Stimulated activated CD4-positive, alpha-beta T cell treated with anti-CD3 and anti-CD28 coated beads, Interleukin-12 subunit alpha, Interleukin-12 subunit beta, amount 100 ng/mL, for 4 hours (primary cell): ENCODE measurements at places on chromosomes 5 and 9.

GRCh38 chr5:110441035-110441434, 285.4 kb downstream of the TMEM232 start:
- DNase-seq, result no peak

- no peak for DNase-seq
Observed at GRCh38 chr5:73204332-73204731, 31.3 kb downstream of the TMEM174 start.

DNA sequence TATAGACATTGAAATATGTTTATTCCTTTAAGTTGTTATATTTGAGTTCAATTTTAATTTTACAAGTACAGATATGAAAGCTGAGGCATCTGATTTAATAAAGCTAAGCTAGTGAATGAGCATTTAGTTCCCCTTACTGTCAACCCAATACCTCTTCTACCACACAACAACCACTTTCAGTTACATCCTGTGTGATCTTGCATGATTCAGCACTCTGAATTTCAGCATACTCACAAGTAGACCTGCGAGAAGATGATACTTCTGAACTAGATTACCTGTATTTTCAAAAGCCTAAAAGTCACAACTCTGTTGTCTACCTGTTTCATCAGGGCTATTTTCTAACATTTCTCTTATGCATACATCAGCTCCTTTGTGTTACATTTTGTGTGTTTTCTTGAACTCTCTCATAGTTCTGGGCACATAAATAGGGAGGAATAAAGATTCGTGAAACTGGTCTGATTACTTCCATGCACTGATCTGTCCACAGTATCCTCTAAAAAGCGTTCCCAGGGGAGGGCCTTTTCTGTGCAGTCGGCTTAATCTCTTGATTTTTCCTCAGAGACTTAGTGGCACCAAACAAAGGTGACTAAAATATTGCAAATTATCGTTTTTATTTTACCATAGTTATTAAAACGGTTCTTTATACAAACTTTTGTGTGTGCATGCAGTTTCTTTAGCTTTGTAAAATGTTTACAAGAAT, 2025.5 kb upstream of the NUDT12 start:
- no peak for DNase-seq

GRCh38 chr9:125399666-125400065, 138.0 kb downstream of the GAPVD1 start:
- DNase-seq, result no peak

GRCh38 chr5:14773588-14773987, 98.0 kb downstream of the ANKH start:
- DNase-seq, result no peak

GRCh38 chr5:61273279-61273975, 58.6 kb upstream of the ZSWIM6 start:
- DNase-seq, result no peak
